Sigmoid colon (tissue), 7 donors: ENCODE measurements at places on chromosomes 4 and X. TPM values are rescaled to one million over a fixed set of nuclear protein-coding genes. Genes with fewer than 3 reads are reported as not detected.

DNA sequence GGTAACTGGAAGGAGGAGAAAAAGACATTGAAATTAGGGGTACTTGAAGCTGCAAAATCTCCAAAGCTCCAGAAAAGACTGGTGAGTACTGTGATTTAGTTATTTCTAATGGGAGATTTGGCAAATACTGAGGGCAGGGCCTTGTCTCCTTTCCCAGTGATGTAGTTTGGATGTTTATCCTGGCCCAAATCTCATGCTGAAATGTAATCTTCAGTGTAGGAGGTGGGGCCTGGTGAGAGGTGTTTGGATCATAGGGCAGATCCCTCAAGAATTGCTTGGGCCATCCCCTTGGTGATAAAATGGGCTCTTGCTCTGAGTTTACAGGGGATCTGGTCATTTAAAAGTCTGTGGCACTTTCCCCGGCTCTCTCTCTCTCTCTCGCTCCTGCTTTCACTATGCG lies 33.1 kb upstream of the GK start:
- no peak for DNase-seq

- DNase-seq: no peak
Measured at GRCh38 chr4:158046345-158046744, 126.5 kb downstream of the GASK1B start.

The RAB33A gene
- 1.3 TPM for total RNA-seq

DNA sequence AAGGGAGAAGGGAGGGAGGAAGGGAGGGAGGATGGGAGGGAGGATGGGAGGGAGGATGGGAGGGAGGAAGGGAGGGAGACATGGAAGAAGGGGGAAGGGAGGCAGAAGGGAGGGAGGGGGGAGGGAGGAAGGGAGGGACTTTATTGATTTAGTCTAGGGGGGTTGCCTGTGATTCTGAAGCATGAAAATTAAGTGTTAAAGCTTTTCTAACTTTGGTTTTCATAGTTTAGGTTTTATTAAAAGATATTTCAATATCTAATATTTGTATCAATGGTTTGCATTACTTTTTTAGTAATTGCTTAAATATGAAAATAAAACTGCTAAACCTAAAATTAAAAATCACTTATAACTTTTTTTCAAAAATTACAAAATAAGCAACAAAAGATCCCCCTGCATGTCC lies 2.4 kb downstream of the PALLD start:
- DNase-seq: no peak

- DNase-seq: no peak
Measured at GRCh38 chr4:147740176-147740575, 8.3 kb downstream of the ARHGAP10 start.

GRCh38 chr4:152106113-152106763 lies 345.4 kb upstream of the GATB start:
- peak; percentile 81 for DNase-seq

DNA sequence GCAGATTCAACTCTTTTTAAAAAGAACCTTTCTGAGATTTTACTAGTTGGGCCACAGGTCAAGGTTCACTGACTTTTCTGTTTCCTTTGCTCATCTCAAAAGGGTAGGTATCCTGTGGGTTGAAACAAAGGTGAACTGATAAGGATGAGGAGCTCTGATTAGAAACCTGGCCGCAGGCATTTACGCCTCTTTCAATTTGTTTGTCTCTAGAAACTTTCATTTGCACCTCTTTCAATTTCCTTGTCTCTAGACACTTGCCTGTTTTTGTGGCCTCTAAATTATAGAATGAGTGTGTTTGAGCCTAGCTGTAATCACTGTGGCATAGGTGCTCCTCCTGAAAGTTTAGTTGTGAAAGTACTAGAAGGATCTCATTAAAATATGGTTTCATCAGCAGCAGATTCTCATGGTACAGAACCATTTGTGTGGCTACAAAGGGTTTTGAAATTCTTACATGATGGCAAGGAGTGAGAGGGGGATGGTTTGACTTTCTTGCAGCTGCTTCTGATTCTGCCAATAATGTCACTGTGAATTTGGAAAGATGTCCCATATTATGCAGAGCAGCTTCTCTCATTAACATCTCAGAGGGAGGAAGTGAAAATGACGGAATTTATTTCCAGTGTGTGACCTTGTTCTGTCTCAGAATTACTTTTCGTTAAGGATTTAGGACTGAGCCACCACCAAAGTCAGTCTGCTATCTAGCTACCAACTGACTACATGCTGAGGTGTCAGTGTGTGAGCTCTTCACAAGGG lies 142.2 kb downstream of the SH2D1A start:
- no peak for DNase-seq

DNA sequence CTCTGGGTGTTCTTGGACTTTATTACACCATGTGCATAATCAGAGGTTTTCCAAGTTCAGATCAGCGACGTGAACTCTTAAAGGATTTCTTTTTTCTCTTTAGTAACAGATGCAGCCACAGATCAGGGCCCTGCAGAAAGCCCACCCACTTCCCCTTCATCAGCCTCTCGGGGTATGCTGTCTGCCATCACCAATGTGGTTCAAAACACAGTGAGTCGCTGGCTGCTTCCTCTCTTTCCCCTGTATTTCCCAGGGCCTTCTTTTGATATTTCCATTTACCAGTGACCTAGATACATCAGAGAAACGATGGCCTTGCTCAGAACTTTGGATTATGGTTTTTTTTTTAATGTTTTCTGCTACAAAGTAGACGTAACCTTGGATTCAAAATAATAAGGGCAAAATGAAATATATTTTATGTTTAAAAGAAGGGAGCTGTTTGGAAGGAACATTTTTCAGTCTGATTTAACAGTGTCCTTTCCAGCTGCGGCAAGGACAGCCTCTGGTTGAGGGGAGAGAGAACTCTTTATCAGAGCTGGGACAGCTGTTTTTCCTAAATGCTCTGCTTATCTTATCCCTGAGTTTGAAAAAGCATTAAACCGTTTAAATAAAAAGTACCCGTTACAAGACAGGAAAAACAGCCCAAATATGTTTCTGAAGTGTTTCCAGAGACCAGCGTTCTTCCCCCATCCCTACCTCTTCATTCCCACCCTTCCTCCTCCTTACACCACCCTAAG lies 38.2 kb downstream of the FAM114A1 start:
- no peak for DNase-seq
